ENCODE measurements at places on chromosomes 3 and 15.

DNA sequence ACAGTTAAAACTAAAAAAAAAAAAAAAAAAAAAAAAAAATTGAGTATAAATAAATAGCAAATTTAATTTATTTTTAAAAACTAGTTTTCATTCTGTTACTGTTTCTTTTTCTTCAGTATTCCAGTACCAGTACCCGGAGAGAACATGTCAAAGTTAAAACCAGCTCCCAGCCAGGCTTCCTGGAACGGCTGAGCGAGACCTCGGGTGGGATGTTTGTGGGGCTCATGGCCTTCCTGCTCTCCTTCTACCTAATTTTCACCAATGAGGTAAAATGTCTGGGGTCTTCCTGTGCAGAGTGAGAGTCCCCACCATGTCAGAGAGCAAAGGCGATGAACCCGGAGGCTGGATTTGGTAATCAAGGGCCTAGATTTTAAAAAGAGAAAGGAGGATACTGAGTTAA, 4.4 kb downstream of the TMEM43 start:
- no peak for DNase-seq

DNA sequence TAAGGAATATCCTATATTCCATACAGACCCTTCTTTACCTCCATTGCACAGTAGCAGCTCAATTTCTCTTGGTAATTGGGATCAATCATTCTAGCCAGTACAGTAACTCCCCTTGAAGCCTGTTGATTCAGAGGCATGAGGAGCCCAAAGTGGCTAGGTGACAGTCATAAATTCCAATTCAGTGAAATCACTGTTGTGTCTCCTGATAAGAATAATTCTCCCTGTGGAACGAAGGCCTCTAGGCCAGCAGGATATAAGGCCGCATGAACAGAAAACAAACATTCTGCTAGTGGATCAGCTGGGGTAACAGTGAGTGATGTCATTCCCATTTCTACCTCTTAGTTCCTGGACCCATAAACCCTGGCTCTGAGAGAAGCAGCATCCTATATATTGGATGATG, 696.3 kb downstream of the NR2F2 start:
- no peak for DNase-seq

GRCh38 chr3:128145279-128145678, 8.0 kb upstream of the EEFSEC start:
- DNase-seq: no peak

- no peak for DNase-seq
Measured at GRCh38 chr3:188352196-188352927, 198.4 kb downstream of the LPP start.

DNA sequence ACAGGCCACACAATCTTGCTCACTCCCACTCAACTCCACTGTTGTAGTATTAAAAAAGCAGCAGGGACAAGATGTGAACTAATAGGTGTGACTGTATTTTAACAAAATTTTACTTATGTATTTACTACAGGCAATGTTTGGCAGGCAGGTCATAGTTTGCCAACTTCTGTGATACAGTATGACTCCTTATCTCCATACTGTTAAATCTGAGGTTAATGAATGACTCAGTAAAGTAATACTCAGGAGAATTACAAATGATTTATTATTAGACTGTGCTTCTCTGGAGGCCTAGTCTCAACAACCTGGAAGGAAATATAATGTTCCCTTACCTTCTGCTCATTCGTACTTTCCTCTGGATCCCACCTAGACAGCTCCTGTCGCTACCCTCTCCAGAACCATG, 258.6 kb upstream of the KCNMB2 start:
- no peak for DNase-seq

DNA sequence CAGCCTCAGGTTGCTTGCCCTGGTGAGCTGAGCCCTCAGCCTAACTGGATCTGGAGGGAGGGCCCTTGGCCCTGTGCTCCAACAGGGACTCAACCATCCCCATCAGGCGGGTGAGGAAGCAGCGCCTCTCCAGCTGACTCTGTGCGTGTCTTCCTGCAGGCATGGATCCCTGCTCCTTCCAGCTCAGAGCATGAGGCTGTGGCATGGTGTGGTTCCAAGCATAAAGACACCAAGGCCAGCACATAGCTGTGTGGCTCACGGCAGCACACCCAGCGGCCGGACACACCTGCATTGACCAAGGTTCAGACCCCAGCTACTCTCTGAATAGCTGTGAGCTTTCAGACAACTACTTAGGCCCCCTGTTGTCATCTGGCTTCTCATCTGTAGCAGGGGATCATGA, 131.0 kb upstream of the PLXNA1 start:
- no peak for DNase-seq

DNA sequence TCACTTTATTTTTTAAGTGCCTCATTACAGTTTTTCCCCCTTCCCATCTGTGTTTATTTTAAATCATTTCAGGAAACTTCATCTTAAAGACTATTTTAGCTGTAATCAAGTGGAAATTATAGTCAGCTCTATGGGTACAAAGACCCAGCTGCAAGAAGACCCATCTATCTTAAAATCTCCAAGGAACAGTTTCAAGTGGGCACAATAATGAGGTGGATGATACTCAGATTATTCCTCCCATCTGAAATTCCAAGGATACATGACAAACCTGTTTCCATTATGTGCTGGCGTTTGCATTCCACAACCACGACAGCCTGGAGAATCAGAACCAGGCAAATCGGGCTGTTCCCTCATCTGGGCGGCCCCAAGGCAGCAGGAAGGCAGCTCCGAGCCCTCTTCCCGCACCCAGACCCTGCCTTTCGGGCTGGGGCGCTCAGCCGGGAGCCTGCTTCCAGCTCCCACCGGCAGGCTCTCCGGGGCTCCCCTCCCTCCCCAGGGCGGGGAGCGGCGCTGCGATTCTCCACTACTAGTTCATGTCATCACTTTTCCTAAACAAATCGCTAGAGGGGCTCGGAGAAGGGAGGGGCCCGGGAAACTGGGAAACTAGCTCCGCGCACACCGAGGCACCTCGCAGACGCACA, at the start of gene MGLL:
Gene MGLL, minus strand, starts transcription at position 475 of the 641 bp plus-strand sequence. Its CDS starts 197 bp downstream, at position 278.
- no peak for DNase-seq

DNA sequence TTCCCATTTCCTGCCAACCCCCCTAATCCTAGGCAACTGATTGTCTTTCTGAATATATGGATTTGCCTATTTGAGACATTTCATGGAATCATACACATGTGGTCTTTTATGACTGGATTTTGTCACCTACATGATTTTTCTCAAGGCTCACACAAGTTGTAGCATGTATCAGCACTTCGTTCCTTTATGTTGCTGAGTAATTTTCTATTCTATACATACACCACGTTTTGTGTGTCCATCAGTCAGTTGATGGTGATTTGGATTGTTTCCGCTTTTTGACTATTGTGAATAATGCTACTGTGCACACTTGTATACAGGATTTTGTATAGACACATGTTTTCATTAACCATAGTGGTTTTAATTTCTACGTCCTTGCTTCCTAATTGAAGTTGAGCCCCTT, 203.1 kb downstream of the ITPR1 start:
- DNase-seq: no peak

DNA sequence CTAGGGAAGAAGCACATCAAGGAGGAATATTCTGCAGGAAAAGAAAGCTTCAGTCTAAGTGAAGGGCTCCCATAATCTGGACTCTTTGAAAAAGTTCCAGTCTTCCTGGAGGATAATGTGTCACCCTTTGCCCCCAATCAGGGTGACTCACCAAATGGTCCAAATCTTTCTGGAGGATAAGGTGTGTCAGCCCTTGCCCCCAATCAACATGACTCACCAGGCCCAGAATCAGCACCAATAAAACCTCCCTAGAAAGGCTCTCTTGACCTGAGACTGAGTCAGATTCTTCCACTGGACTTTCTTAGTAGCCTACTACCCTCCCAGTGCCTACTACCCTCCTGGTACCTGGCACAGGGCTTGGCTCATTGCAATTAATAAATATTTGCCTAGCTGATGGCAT, 9.5 kb upstream of the ARL14 start:
- no peak for DNase-seq

DNA sequence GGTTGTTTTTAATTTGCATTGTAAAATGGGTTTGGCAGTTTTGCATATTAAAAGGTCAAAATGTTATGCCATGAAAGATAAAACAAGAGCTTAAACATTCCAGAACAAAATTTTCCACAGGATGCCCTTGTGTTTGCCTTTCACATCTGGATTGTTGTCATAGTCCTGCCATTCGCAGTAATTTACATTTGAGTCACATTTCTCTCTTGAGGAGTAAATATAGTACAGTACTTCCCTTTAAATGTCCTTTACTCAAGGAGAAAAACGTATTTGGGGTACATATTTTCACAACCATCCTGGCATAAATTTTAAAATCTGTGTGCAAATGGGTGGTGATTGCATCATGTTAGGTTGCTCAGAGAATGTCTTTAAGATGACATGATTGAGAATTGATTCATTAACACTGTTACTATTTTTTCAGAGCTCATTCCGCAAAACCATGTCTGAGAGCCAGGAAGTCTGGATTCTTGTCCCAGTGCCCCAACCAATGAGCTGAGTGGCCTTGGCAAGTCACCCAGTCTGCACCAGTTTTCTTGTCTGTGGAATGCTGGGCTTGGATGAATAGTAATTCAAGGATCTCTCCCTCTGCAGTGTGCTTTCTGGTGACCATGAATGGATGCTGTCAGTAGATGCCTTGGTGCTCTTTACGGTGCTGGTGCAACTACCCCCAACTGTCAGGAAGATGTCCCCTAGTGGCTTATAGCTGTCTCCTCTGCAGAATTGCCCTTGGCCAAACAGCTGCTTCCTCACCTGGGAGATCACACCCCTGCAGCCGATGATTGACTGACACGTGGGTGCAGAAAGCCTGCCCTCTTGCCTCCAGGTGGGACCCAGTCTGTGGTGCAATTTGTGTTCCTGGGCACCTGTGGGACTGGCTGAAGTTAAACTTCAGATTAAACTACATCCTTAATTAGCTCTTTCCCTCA, 43.0 kb downstream of the ABHD5 start:
- DNase-seq: no peak

- no peak for DNase-seq
Measured at GRCh38 chr15:29618586-29618985, 203.7 kb downstream of the TJP1 start.

GRCh38 chr15:64430000-64430735, 30.2 kb upstream of the ZNF609 start:
- DNase-seq: no peak

GRCh38 chr3:38232701-38233100, 32.9 kb upstream of the SLC22A13 start:
- DNase-seq: no peak

- no peak for DNase-seq
Measured at GRCh38 chr3:154059833-154060232, 61.4 kb upstream of the ARHGEF26 start.

GRCh38 chr3:43718296-43718695, 27.6 kb downstream of the ABHD5 start:
- no peak for DNase-seq

GRCh38 chr3:171453180-171453886, 6.9 kb downstream of the TNIK start:
- DNase-seq: no peak

DNA sequence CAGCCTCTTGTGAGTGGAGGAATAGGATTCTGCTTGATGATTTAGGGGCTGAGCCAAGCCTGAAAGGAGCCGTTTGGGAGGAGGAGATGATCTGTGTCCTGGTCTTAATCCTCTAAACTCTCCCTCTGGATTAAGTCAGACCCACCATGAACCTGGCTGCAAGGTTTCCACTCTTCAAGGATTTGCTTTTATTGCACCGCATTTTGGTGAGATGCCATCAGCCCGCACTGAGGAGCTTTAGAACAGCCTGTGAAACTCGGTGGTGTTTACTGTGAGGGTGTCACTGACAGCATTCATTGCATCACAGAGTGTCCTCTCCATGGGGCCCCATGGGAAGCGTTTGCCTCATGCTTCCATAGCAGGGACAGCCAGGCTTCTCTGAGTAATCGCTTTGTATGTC, 59.2 kb downstream of the EPHB1 start:
- no peak for DNase-seq
